ENCODE measurements at places on chromosomes 1 and 21.

GRCh38 chr1:163528710-163529348, 207.1 kb downstream of the NUF2 start:
- no peak for DNase-seq

DNA sequence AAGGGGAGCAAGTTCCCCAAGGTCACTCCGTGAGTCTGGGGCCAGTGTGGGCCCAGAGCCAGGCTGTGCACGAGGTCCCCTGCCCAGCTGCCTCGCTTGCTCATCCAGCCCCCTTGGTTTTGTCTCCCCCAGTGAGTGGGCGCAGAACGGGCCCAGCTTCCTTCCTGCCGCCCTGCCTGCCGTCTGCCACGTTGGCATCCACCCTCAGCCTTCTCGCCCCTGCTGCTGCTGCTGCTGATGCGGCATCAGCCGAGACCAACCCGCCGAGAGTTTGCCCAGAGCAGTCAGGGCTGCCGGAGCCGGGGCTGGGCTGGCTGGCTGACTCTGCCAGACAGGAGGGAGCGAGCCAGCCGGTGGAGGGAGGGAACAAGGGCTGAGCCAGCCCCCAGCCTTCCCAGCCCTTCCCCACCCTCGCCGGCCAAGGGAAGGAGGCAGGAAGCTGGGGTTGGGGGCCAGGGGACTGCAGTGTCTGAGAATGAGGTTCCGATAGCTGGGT, 31.4 kb upstream of the WASF2 start:
- peak; percentile 78 for DNase-seq

- DNase-seq = no peak
Measured at GRCh38 chr1:44084998-44085675, 33.5 kb upstream of the KLF17 start.

GRCh38 chr1:88537787-88538186, 146.3 kb upstream of the PKN2 start:
- DNase-seq = no peak

GRCh38 chr1:23720256-23720995, 22.8 kb upstream of the ELOA start:
- no peak for DNase-seq

DNA sequence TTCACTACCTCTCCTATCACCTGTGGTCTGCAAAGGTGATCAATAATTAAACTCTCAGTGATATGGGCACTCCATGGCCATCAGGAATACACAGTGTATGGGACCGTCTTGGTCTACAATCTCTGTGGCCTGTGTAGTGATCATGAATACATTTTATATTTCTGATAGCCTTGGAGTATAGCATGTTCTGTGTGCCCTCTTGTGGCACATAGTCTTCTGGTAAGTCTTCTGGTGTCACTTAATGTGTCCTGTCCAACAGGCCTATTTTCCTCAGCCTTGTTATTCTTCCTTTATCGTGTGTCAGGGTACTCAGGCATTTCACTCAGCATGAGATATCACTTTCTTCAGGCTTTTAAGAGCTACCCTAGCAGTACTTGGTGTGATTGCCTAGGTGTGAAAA, 393.6 kb downstream of the AGBL4 start:
- DNase-seq = no peak

- DNase-seq = no peak
Measured at GRCh38 chr1:192707978-192708547, 72.1 kb downstream of the RGS13 start.

GRCh38 chr1:236558846-236559245, 35.1 kb downstream of the LGALS8 start:
- no peak for DNase-seq

GRCh38 chr21:23455676-23456075, 2151.6 kb downstream of the MRPL39 start:
- no peak for DNase-seq

- DNase-seq = no peak
Measured at GRCh38 chr1:63971557-63971956, 197.7 kb downstream of the ROR1 start.

DNA sequence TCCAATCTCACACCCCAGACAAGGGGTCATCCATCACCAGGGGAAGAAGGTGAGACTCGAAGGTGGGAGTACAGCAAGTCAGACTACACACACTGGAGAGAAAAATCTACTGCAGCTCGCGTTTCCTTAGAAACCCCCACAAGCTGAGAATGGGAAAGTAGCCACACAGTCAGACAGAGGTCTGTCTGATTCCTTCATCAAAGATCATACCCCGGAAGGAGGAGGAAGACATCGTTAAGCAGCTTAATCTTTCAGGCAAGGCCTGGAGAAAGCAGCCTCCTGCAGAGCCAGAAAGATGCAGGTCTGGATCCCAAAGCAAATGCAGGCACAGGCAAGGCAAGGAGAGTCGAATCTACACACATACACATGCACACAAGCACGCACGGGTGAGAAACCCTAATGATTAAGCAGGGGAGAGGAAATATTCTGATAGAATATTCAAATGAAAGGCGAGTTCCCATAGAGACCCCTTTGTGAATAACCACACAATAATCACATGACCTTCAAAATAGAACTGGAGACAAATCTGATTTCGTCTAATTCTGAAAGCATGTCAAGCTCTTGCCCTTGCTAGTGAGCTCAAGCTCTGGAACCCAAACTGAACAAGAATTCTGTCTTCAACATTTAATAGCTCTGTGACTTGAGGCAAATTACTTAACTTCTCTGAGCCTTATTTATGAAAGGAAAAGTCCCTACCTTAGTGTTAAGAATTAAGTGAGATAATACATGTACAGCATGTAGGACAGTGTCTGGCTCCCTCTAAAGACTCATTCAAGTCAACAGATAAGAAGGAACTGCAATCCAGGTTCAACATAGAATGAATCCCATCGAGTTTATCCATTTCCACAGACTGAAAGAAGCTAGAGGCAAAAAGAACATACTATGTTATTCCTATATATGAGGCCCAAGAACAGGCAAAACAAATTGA, 387.8 kb downstream of the OMA1 start:
- DNase-seq = no peak

- DNase-seq = no peak
Measured at GRCh38 chr1:53586765-53587164, 127.6 kb downstream of the DMRTB1 start.

GRCh38 chr1:220825819-220826551, 39.3 kb downstream of the MTARC1 start:
- DNase-seq = no peak

GRCh38 chr1:15943992-15944307, 32.0 kb downstream of the ZBTB17 start:
- no peak for DNase-seq

Measured in DMS 273 treated with DMSO at 0.1 percent for 48 hours (cell line).